Esophagus squamous epithelium (tissue), 5 donors: ENCODE measurements at places on chromosomes 7 and 10.

GRCh38 chr7:148210804-148211325 lies 379.7 kb upstream of the C7orf33 start:
- no peak for DNase-seq

- no peak for DNase-seq
Observed at GRCh38 chr7:10706875-10707493, 266.7 kb upstream of the PHF14 start.

DNA sequence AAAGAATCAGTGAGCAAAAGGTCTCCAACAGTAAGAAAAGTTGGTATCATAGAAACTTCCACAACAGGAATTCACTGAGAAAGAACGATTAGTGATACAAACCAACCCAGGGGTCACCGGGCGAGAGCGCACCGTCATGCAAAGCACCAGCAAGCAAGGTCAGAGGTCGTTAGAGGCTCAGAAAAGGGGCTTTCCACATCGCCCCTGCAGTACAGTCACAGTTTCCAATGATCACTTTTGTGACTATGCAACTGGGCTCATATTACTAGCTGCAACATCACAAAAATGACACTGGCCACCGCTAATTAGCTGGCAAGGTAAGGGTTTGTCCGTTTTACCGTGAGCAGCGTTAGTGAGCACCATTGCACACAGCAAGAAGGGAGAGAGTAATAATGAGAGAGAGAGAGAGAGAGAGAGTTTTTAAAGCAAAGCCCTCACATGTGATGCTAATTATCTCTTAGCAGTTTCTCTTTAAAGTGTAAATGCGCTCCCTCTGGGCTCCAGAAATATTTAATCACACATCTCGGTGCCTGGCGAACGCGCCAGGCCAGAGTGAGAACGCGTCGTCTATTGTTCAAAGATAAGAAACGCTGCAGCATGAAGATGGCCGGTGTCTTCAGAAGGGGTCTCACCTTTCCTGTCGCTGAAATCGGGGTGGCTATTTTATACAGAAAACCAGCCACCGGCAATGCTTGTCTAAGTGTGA lies 237.5 kb downstream of the DNAJB6 start:
- DNase-seq: no peak

- no peak for DNase-seq
Observed at GRCh38 chr10:5613481-5614154, 52.8 kb downstream of the ASB13 start.

DNA sequence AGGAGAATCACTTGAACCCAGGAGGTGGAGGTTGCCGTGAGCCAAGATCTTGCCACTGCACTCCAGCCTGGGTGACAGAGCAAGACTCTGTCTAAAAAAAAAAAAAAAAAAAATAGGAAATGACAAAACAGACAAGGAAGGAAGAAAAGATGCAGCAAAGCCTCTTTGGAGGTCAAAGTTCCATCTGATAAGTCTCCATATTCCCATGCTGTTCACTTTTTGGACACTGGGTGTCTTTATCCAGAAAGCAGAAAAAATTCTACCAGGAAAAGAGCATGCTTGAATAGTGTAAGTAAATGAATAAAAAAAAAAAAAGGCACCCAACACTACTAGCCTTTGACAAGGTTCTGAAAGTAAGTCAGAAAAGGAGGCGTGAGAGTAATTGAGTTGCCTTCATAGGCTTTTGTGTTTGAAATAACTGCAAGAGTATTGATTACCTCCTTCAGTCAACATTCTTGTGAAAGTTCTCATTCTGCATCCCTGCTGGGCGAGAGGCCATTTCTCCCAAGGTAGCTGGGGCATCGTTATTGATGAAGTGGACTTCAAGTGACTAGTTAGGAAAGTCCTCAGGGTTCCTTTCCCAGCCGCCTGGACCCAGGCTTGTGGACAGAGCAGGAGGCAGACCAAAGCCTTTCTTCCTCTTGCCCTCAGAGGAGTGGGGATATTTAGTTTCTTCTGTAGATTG lies 133.3 kb upstream of the KIF5B start:
- no peak for DNase-seq

DNA sequence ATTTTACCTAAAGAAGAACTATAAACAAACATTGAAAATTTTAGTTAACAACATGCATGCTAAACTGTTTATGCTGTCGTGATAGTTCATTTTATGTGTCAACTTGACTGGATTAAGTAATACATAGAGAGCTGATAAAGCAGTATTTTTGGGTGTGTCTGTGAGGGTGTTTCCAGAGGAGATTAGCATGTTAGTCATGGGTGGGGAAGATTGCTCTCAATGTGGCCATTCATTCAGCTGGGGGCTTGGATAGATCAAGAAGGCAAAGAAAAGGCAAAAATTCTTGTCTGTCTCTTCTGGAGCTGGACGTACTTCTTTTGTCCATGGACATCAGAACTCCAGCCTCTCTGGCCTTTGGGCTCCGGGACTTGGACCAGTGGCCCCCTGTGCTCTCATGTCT lies 172.9 kb upstream of the SEMA3E start:
- DNase-seq: no peak

- no peak for DNase-seq
Observed at GRCh38 chr7:83593921-83594475, 54.9 kb downstream of the SEMA3E start.

- no peak for DNase-seq
Observed at GRCh38 chr7:137909042-137909441, 62.3 kb upstream of the DGKI start.

DNA sequence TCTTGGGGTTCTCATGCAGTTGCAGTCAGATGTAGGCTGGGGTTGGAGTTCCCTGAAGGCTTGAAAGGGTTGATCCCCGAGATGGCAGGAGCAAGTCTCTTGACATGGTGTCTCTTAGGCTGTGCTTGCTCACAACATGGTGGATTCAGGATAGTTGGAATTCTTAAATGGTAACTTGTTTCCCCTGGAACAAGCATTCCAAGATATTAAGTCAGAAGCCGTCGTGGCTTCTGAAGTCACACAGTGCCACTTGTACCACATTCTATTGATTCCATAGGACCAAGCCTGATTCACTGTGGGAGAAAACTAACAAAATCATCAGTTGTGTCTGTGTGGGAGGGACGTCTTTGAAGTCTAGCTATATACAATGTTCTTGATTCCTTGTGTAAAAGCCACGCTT lies 3.5 kb upstream of the SLC35B4 start:
- DNase-seq: no peak

DNA sequence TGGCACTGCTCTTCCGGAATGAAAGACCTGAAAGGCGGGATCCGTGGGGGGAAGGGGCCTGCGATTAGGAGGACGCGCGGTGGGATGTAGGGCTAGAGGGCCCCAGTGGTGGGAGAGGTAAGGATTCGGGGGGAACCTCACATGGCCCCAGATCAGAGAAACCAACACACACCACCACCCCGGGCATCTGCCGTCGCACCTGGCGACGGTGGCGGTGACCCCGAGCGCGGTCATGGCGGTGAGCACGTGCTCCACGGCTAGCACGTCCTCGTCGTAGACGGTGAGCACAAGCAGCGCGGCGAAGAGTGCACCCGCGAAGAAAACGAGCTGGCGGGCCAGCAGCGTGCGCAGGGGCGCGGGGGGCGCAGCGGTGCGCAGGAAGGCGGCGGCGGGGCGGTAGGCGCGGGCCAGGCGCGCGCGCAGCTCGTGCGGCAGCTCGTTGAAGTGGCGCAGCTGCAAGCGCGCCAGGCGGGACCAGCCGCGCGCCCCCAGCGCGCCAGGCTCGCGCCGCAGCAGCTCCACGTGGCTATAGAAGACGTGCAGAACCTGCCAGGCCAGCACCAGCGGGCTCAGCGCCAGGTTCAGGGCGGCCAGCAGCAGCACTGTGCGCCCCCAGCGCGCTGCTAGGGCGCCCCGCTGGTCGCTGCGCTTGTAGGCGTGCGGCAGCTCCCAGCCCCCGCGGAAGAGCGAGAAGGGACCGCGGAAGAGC lies 5.7 kb downstream of the ATG9B start:
- no peak for DNase-seq

GRCh38 chr10:78367751-78368150 lies 334.1 kb downstream of the RPS24 start:
- no peak for DNase-seq

- DNase-seq: no peak
Observed at GRCh38 chr10:98910048-98910447, 325.6 kb downstream of the HPSE2 start.
